Fibroblast of skin of scalp (primary cell): ENCODE measurements at places on chromosomes 1 and 21.
A peak's percentile ranks its signal among the peaks of the same experiment; 100 is the strongest.

GRCh38 chr1:157438613-157439012 is 113.7 kb downstream of the FCRL5 start:
- DNase-seq, result no peak

GRCh38 chr1:28144203-28145135 is 32.0 kb downstream of the PTAFR start:
- DNase-seq, result no peak

DNA sequence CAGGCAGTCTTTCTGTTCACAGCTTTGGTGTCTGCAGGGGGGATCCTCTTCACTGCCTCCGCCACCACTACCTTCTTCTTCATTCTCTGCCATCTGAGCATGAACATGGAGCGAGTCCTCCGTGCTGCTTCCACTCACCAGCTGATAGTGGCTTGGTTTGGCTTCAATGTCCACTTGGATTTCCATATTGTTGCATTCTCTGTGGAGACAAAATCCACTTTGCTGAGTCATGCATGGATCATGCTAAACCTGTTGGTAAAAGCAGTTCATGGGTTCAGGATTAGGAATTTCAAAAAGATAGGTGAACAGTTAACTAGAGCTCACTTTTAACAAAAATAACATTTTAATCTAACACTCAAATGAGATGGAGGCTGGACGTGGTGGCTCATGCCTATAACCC is 27.5 kb downstream of the RNF19B start:
- no peak for DNase-seq

DNA sequence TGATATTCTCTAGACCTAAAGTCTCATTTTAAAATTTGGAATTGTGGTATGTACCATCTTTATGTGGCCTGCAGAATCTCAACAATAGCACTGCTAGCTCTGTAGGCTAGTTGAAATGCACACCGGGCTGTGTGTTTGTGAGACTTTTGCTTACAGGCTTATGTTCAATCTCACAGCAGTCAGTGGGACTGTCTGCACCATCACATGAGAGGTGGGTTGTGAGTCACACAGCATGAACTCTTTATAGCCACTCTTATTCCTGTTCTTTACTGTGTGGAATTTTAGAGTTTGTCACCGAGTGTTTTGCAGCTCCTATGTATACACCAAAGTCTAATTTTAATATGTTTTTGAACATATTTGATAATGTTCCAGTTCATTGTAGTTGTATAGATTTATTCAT is 74.6 kb downstream of the RASAL2 start:
- peak; percentile 33 for DNase-seq

- peak; percentile 21 for DNase-seq
Measured at GRCh38 chr1:221794079-221794670, 52.3 kb upstream of the DUSP10 start.

DNA sequence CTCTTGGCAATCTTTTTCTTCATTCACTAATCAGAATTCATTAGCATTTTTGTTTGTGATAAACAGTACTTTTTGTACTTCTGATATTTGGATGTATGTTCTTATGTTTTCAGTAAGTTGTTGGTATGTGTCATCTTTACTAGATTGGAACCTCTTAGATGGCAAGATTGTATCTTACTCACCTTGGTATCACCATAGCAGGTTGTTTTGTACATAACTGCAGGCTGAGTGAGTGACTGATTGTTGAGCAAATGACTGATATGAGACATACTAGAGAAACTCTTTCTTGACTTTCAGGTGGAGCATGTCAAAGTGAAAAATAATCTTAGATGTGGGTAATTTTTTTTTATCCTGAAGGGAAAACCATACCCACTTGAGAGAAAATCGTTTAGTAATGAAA is 173.7 kb downstream of the CLEC20A start:
- no peak for DNase-seq

DNA sequence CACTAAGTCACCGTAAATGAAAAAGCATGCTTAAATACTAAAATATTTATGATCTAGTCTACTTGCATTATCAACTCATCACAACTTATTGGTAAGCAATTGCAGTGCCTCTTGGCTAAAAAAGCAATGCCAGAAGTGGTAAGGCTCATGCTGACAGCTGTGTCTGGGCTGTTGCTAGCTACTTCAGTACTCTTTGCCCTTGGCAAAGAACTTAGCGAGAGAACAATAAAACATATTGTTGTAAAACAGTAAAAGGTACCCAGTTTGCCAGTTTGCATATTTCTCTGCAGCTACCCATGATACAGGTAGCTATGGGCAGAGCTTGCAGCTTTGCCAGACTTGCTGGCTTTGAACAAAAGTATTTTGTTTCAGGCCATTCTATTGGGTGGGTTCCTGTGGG is 73.1 kb downstream of the ATP6V1G3 start:
- DNase-seq, result no peak

- DNase-seq, result no peak
Measured at GRCh38 chr21:43965911-43966585, 46.1 kb upstream of the TRAPPC10 start.

GRCh38 chr1:15884477-15884876 is 37.0 kb downstream of the SPEN start:
- no peak for DNase-seq

- no peak for DNase-seq
Measured at GRCh38 chr1:213124590-213124989, 73.5 kb downstream of the RPS6KC1 start.

DNA sequence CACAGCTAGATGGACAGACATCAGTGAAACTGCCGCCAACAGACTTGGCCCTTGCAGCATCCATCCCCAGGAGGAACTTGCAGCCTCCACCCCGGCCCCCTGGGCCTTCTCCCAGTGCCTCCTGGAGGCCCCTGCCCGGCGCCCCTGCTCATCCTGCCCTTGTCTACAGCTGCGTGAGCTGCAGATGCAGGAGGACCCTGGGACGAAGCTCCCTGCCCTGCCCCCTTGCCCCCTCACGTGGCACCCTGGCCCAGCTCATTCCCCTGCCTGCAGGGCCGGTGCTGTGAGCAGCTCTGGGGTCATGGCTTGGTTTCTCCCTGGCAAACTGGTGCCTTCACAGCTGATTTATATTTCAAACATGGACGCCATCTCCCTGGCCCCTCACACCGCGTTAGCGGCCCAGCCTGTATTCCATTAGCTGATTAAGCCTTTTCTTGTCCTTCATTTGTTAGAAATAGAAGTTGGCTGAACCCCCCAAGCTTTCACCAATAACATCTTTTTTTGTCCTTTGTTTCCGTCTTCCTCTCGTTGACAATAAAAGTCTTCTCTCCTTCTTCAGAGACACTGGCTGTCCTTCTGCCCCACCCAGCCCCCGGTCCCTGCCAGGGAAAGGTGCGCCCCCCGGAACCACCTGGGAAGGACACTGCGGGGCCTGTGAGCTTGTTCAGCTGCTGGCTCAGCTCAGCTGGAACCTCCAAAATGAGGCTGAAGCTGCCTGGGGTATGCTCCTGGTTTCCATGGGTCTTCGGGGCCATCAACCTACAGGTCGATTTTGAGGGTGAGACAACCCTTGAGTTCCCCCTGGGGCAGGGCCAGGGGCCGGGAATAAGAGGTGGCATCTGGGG is 34.0 kb upstream of the SLC19A1 start:
- DNase-seq, result no peak

- peak; percentile 33 for DNase-seq
Measured at GRCh38 chr1:158095737-158096335, 84.9 kb upstream of the CD1D start.

DNA sequence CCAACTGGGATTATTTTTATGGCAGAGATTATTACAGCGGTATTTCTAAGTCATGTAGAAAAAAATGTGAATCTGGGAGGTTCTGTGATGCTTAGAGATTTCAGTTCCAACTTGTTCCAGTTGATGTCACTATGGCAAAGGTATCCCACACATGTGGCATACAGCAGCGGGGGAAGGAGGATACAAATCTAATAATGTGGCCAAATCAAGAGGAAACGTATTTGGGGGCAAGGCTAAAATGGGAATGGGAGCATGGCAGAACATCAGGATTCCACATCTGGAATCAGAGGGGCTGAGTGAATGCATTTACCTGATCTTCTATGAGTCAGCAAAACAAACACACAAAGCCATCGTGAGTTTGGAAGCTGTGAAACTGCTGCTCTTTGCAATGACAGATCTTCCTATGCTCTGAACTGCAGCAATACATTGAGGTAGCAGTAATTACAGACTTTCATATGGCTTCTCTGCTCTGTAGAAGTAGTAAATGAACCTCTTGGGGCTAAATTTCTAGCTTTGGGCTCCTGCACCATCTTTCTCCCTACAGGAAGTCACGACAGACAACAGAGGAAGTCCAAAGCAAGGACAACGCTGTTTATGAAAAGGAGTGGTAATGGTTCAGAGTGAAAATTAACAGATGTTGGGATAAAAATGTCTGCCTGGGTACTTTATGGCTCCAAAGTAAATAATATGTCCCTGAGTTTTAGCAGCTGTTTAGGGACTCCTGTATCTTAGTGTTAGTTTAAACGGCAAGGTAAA is 55.5 kb downstream of the GABPA start:
- DNase-seq, result peak; percentile 67

DNA sequence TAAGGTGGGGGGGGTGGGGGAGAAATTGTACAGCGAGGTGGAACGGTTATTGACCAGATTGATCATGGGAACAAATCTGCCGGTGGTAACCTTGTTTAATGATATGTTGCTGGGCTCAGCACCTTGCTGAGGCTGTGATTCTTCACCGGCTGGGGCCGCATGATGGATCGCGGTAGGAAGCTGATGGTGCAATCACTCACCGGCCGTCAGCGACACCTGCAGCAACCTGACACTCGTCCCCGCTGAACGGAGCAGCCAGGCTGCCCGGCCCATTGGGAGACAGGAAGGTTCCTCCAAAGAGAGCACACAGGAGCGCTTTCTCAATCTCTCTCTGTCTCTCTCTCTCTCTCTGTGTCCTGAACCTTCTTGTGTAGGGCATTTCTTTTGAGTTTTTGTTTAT is 128.5 kb upstream of the RRP15 start:
- no peak for DNase-seq

DNA sequence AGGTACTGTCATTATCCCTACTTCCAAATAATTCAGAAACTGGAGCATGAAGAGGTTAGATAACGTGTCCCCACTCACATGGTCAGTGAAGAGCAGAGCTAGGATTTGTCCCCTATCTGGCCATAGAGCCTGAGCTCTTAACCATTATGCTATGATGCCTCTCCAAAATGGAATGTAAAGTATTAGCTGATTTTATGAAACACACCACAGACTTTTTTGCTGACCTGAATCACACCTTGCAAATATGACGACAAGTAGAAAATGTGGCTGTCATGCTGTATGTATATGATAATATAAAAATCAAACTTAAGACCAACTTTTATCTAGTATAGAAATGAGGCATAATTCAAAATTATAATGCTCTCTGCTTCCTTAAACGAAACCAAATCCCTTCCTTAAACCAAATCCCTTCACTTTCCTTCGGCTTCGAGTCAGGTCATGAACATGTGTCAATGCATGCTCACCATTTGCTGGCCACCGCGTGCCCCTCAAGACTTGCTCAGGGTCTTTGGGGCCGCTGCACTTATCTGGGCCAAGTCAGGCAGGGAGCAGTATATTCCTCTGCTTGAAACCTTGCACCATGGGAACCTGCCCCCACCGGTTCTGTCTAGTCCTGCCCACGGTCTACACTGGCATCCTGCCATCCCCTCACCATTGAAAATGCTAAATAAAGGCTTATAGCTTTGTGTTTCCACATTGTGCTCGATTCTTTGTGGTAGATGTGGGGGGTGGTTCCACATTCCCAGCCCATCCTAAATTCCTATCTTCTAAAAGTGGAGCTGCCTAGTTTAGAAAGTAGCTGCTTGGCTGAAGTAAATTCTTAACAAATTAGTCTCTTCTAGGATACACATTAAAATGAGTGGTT is 1.6 kb upstream of the TMCC2 start:
- DNase-seq, result peak; percentile 80

- DNase-seq, result peak; percentile 84
Measured at GRCh38 chr1:168223681-168224540, 1.9 kb upstream of the SFT2D2 start.

GRCh38 chr1:51792864-51793263 is 85.7 kb downstream of the NRDC start:
- DNase-seq, result peak; percentile 8

DNA sequence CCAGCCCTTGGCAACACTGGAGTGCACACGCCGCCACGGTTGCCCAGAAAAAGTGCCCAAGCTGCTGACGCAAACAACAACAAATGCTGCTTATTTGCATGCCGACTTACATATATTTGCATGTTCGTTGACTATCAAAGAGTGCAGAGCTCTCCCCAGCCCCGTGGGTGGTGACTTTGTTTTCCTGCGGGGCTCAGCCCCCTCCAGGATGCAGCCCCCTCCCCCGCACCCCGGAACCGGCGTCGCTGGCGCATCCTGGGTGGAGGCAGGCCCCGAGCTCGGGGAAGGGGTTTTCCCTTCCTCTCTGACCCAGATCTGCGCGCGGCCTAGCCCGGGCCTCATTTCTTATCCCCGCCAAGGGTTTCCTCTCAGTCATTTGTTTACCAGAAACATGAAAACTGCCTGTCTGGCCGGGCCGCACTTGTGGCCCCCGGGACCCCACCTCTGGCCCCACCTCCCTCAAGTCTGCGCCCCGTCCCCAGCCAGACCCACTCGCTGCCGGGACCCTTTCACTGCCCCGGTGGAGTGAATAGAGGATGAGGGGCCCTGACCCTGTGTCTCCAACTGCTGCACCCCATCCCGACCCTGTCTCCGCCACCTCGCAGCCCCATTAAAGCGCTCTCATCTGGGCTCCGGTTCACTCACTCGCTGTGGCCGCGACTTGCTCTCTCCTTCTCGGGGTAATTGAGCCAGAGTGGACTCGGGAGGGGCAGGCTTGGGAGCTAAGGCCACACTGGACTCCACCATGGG is 5.5 kb downstream of the TNFRSF25 start:
- no peak for DNase-seq

GRCh38 chr1:183604038-183604808 is 14.0 kb upstream of the NCF2 start:
- peak; percentile 87 for DNase-seq

DNA sequence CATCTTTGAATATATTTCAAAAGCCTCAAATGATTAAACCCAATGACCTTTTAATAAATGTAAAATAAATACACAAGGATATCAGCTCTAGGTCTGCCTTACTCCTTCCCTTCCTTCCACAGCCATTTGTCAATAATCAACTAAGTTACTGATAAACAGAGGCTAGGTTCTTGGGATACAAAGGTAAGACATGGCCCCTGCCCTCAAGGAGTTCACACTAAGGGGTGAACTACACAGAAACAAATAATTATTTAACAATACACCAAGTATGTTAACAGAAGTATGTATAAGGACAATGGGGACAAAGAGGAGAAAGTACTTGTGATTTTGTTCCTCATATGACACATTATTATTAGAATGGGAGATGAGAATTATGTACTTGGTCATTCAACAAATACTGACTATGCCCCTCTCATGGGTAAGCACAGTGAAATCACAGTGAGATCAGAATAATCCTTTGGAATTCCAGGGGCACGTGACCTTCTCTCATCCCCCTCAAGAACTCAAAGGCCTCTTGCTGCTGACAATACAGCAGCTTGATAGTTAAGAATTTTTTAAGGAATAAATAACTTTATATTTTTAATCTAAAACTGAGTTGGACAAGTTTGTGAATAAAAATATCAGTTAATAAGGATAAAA is 40.2 kb downstream of the ATP1B1 start:
- DNase-seq, result no peak

DNA sequence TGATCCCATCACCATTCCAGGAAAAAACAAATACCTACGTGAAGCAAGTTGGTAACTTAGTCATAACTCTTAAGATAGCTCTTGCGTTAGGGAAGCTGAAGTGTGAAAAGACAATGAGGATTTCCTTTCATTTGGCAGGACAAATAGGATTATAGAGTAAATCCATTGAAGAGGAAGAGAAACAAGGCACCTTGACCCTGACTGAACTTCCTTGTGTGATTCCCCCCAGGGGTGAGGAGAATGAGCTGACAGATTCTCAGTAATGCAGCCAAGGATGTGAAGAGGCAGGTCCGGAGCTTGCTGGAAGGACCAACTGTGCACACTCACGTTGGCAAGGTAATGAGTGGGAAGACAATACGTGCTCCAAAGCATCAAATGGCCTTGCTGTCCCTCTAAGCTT is 55.0 kb upstream of the HMCN1 start:
- no peak for DNase-seq
